ENCODE measurements at places on chromosomes 6 and 20.

DNA sequence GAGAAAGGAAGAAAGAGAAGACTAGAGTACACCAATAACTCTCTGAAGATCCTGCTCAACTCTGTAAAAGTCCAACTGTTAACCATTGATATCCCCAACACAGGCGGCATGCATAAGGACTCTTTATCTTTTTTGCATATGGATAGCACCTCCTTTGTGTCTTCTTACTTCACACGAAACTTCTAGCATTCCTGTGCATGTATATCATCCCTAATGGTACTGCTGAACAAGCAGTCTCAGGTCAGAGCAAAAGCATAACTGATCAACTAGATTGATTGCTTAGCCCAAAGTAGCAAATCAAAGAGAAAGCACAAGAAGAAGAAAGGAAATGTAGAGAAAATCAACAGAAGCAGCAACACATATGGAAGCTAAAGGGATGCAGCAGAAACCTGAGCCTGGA is 234.4 kb downstream of the SYNE1 start:
- DNase-seq, result no peak

DNA sequence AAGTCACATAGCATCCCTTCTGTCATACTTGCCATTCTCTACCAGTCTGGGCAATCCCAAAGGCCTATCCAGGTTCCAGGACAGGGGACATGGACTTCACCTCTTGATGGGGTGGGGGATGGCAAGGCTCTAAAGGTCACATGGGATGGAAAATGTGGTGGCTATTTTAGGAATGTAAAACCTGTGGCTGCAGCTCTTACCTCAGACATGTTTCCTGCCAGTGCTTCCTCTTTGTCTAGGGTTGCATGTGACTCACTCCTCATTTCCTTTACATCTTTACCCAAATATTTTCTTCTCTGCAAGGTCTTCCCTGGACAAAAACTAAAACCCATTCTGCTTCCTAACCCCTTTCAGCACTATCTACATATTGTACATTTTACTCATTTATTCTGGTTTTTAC is 135.7 kb downstream of the BTBD3 start:
- DNase-seq, result peak; percentile 60

DNA sequence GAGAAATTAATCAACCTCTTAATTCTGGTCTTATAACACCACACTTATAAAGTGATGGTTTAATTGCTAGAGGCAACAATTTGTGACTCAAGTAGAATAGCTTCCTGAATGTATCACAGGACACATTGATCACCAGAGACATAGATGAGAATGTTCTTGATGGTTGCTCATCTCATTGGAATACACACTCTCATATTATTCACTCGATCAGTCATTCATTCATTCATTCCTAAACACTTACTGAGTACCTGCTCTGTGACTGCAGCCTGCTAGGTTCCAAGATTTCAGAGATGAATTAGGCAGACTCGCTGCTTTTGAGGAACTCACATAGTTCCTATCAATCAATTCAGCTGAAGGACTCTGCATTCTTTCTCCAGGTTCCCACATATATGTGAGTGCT is 365.1 kb upstream of the SOX4 start:
- DNase-seq, result no peak

DNA sequence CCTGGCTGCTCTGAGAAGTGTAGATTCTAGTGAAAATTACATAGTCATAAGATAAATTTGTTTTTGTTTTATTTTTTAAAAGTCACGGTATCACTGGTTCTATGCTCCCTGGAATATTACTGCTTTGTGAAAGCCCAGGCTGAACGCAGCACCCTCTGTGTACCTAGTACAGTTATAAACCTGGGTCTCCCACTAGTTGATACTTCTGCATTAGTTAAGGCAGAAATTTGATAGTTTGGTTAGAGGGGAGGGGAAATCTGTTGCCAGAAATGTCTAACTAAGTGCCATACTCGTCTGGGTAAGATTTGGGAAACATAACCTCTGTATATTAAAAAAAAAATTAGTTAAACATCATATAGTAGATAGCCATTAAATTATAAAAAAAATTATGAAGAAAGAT is 110.6 kb upstream of the TRAF3IP2 start:
- no peak for DNase-seq

DNA sequence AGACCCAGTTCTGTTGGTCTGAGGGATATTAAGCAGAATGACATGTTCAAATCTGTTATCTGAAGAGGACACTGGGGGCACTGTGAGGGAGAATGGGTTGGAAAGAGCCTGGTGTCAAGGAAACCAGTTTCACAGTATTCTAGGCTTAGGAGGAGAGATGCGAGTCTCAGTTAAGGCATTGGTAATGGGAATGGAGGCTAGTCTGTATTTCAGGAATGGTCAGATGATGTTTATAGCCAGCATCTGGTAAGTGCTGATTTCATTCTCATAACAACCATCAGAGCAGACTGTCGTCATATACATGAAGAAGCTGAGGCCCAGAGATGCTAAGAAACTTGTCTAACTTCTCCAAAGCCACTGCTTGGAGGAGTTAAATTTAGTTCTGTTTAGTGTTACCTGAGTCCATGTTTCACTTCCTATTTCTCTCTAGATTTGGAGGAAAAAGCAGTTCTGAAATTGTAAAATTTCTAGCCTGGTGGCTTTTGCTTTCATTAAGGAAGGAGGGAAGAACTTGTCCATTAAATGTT is 242.0 kb downstream of the ARID1B start:
- DNase-seq, result peak; percentile 27
